Fibroblast of gingiva (primary cell): ENCODE measurements at places on chromosomes 3 and 15.

DNA sequence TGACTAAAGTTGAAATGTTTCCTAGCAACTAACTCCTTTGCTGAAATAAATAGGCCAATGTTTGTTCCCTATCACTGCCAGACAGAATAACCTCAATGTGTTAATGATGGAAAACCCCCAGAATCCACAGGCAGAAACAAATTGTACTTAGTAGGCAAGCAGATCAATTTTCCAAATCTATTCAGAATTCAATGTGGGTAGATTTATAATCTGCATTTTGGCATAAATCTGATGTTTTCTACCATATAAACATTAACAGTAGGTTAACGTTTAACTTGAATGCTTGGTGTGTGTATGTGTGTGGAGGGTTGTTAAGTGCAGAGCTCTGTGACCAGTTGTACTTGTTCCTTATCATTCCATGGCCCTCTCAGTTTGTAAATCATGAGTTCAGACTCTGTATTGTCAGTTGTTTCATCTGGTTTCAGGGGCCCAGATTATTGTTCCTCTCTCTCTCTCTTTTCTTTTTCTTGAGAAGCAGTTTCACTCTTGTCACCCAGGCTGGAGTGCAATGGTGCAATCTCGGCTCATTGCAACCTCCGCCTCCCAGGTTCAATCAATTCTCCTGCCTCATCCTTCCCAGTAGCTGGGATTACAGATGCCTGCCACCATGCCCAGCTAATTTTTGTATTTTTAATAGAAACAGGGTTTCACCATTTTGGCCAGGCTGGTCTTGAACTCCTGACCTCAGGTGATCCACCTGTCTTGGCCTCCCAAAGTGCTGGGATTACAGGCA is 32.8 kb downstream of the PLSCR1 start:
- no peak for DNase-seq

- no peak for DNase-seq
These were observed 88.0 kb upstream of the SNRK start for GRCh38 chr3:43198301-43198700.

GRCh38 chr3:139930211-139930610 is 4.8 kb upstream of the CLSTN2 start:
- no peak for DNase-seq

GRCh38 chr3:32240159-32240545 is 1.7 kb downstream of the CMTM8 start:
- no peak for DNase-seq

GRCh38 chr3:178341636-178342035 is 194.6 kb upstream of the KCNMB2 start:
- no peak for DNase-seq

GRCh38 chr3:168162172-168162571 is 66.4 kb upstream of the GOLIM4 start:
- DNase-seq = peak; percentile 19

GRCh38 chr3:5052247-5052646 is 69.8 kb upstream of the ARL8B start:
- DNase-seq = no peak

- DNase-seq = no peak
These were observed 30.0 kb upstream of the P3H2 start for GRCh38 chr3:190150681-190151080.

- no peak for DNase-seq
These were observed 107.7 kb downstream of the ETFA start for GRCh38 chr15:76203346-76204108.

- no peak for DNase-seq
These were observed 149.7 kb upstream of the LRRFIP2 start for GRCh38 chr3:37324131-37324530.
